ENCODE measurements at places on chromosomes 5 and 9. TPM values are rescaled to one million over a fixed set of nuclear protein-coding genes. Genes with fewer than 3 reads are reported as not detected.

DNA sequence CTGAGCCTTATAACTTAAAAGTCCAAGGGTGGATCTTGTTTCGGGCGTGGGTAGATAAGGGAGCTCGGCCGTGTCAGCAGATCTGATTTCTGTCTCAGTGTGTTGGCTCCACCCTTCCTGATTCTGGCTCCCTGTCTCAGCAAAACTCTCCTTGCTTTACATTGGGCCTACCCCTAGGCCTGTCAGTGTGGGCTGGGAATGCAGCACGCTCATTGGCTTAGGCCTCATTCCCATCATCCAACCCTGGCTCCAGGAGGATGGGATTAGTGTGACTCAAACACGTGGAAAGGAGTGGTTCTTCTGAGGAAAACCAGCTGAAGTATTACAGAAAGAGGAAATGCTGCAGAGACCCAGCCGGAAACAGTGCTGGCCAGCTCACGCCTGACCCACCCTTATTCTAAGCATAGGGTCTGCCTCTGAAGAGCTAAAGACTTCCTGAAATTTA, 59.9 kb downstream of the ZFAND5 start:
- no peaks in the 10 kb centered on the region for H3K36me3 ChIP-seq
- no peaks in the 10 kb centered on the region for H3K4me1 ChIP-seq
- no peak overlapping the region for H3K4me3 ChIP-seq
- no peak overlapping the region for H3K27ac ChIP-seq
- H3K27me3 ChIP-seq, result no peaks in the 10 kb centered on the region

GRCh38 chr9:131622523-131622922, 77.2 kb downstream of the PRRT1B start:
- H3K4me3 ChIP-seq, result no peak overlapping the region
- no peak for DNase-seq
- no peaks in the 10 kb centered on the region for H3K27me3 ChIP-seq
- H3K36me3 ChIP-seq, result peaks cover 6% of the 10 kb centered on the region

GRCh38 chr5:139138809-139139208, 59.4 kb downstream of the SIL1 start:
- no peak for DNase-seq
- no peak overlapping the region for H3K27ac ChIP-seq
- H3K27me3 ChIP-seq, result no peaks in the 10 kb centered on the region
- H3K4me1 ChIP-seq, result peaks cover 39% of the 10 kb centered on the region

GRCh38 chr9:38619556-38620447, 594 bp downstream of the ANKRD18A start:
- no peaks in the 10 kb centered on the region for H3K27me3 ChIP-seq
- no peaks in the 10 kb centered on the region for H3K36me3 ChIP-seq
- H3K4me1 ChIP-seq, result no peaks in the 10 kb centered on the region
- peak overlapping the region; percentile 47 for H3K4me3 ChIP-seq
- H3K27ac ChIP-seq, result peak overlapping the region; percentile 89
- DNase-seq, result peak; percentile 26

DNA sequence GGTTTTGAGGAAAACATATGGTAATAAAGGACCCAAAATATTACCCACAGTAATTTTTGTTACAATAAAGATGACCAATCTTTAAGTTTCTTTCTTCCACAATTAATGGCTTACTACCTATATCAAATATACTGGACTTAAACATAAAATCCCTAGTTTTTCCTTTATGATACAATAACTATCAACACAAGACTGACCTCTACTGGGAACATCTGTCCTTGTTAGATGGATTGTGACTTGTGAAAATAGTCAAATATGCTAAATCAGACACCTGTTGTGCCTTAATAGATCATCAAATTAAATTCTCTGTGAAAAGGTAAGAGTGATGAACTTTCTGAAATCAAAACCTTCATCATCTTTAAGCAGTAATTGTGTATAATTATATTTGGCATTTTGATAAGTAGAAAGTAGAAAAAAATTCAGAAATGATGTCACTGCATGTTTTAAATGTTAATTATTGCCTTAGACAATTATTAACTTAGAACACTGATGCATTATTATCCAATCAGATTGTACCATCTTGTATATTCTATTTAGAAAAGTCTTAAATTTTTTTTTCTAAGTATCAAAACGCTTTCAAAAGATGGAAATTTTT, 113.6 kb downstream of the DEPDC1B start:
- H3K4me1 ChIP-seq, result no peaks in the 10 kb centered on the region
- no peak for DNase-seq
- H3K27ac ChIP-seq, result no peak overlapping the region
- no peaks in the 10 kb centered on the region for H3K36me3 ChIP-seq
- H3K27me3 ChIP-seq, result no peaks in the 10 kb centered on the region

- no peaks in the 10 kb centered on the region for H3K36me3 ChIP-seq
- no peaks in the 10 kb centered on the region for H3K4me1 ChIP-seq
- no peak overlapping the region for H3K4me3 ChIP-seq
- no peak overlapping the region for H3K27ac ChIP-seq
- H3K27me3 ChIP-seq, result no peaks in the 10 kb centered on the region
Measured at GRCh38 chr9:16912197-16912596, 41.7 kb upstream of the BNC2 start.

DNA sequence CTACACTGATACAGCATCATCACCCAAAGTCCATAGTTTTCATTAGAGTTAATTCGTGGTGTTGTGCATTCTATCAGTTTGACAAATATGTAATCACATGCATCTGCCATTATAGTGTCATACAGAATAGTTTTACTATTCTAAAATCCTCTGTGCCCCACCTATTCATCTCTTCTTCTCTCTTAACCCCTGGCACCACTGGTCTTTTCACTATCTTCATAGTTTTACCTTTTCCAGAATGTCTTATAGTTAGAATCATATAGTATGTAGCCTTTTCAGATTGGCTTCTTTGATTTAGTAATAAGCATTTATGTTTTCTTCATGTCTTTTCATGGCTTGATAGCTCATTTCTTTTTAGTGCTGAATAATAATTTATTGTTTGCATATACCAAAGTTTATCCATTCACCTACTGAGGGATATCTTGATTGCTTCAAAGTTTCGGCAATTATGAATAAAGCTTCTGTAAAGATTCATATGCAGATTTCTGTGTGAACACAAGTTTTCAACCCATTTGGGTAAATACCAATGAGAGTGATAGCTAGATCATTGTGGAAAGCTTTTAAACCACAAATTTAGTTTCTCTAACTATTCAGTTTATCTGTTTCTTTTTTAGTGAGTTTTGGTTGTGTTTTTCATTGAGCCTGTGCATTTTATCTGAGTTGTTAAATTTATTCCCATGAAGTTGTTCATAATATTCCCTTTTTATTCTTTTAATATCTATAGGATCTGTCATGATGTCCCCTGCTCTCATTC, 84.9 kb downstream of the RALGPS1 start:
- no peaks in the 10 kb centered on the region for H3K27me3 ChIP-seq
- no peak overlapping the region for H3K4me3 ChIP-seq
- no peaks in the 10 kb centered on the region for H3K4me1 ChIP-seq

DNA sequence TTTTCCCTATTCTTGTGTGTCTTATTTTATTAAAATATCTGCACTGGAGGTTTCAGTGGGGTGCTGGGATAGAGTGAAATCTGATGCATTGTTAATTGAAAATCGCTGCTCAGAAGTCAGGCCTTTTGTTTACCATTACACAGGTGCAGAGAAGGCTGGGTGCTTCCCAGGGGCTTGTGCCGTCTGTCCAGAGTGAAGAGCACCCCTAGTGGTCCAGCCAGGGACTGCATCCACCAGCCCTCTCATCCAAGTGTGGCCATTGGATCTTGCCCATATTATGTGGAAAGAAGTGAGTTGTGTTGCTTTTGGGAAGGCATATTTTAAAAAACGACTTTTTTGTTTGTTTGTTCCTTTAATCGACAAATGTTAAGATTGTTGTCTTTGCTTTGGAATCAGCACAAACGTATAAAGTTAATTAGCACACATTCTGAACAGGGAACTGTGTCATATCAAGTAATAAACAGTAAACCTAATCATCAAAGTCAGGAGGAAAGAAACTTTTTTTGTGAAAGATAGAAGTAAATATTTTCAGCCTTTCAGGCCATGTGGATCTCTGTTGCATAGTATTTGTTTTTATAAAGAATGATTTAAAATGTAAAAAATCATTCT, 315.6 kb downstream of the MTRR start:
- no peaks in the 10 kb centered on the region for H3K4me1 ChIP-seq
- DNase-seq, result peak; percentile 68
- no peaks in the 10 kb centered on the region for H3K27me3 ChIP-seq
- no peak overlapping the region for H3K4me3 ChIP-seq

GRCh38 chr9:2359891-2360471, 261.6 kb upstream of the VLDLR start:
- DNase-seq, result no peak
- no peaks in the 10 kb centered on the region for H3K27me3 ChIP-seq
- no peak overlapping the region for H3K27ac ChIP-seq
- no peak overlapping the region for H3K4me3 ChIP-seq
- H3K4me1 ChIP-seq, result no peaks in the 10 kb centered on the region

DNA sequence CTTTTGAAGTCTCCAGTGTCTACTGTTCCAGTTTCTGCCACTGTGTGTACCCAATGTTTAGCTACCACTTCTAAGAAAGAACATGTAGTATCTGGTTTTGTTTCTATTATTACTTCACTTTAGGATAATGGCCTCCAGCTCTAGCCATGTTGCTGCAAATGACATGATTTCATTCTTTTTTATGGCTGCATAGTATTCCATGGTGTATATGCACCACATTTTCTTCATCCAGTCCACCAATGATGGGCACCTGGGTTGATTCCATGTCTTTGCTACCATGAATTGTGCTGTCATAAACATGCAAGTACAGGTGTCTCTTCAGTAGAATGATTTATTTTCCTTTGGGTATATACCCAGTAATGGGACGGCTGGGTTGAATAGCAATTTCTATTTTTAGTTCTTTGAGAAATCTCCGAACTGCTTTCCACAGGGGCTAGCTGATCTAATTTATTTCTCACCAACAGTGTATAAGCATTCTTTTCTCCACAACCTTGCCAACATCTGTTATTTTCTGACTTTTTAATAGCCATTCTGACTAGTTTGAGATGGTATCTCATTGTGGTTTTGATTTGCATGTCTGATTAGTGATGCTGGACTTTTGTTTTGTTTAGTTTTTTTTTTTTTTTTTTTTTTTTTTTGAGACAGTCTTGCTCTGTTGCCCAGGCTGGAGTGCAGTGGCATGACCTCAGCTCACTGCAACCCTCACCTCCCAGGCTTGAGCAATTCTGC, 68.9 kb downstream of the WDR41 start:
- no peaks in the 10 kb centered on the region for H3K27me3 ChIP-seq
- H3K4me1 ChIP-seq, result no peaks in the 10 kb centered on the region
- no peaks in the 10 kb centered on the region for H3K36me3 ChIP-seq
- no peak overlapping the region for H3K27ac ChIP-seq
- no peak overlapping the region for H3K4me3 ChIP-seq

DNA sequence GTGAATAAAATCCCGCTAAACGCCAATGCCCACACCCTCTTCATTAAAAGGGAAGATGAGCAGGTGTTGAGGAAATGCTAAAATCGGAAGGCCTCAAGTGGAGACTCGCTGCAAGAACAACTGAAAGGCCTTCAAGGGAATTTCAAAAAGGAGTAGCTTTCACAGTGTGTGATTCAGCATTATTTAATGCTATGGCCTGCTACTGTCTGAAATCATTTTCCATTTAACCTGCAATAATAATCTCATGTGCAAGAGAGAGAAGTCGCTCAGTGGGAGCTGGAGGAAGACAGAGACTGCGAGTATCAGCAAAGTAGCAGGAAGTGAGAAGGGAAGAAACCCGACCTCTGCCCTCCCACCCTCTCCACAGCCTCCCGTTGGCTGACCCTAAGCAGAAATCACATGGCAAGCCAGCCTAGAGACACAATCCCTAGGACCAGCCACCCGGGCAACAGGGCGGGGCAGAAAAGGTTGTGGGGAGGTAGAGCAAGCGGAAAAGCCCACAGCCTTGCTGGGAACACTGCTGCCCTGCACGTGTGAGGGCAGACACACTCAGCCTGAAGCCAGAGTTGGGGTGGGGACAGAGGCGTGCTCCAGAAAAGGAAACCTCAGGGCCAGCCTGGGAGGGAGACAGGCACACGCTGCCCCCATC, 39.9 kb upstream of the CTSL start:
- no peak for DNase-seq
- no peak overlapping the region for H3K4me3 ChIP-seq
- no peaks in the 10 kb centered on the region for H3K27me3 ChIP-seq
- no peaks in the 10 kb centered on the region for H3K36me3 ChIP-seq
- peaks cover 12% of the 10 kb centered on the region for H3K4me1 ChIP-seq

The VCAN gene
- total RNA-seq, result 12.2 TPM

The SLC22A4 gene
- total RNA-seq, result 0.32 TPM

The NMUR2 gene
- total RNA-seq, result not detected

The RELL2 gene
- total RNA-seq, result 1.2 TPM

The CCNO gene
- 5.1 TPM for total RNA-seq

The ACTBL2 gene
- 0.37 TPM for total RNA-seq

The SLC36A3 gene
- not detected for total RNA-seq

Measured in pancreas (tissue), 10 donors.